ENCODE measurements at places on chromosomes 12 and 14. TPM values are rescaled to one million over a fixed set of nuclear protein-coding genes. Genes with fewer than 3 reads are reported as not detected.
A peak's percentile ranks its signal among the peaks of the same experiment; 100 is the strongest.

GRCh38 chr12:9112076-9112853 lies 3.5 kb downstream of the A2M start:
- DNase-seq, result no peak

Gene GPR84
- 0.46 TPM for total RNA-seq

Gene BRI3BP
- total RNA-seq, result 5.1 TPM

- DNase-seq, result no peak
Observed at GRCh38 chr12:127193341-127193740, 1073.6 kb upstream of the TMEM132C start.

Gene ABCC9
- total RNA-seq, result 19.3 TPM

DNA sequence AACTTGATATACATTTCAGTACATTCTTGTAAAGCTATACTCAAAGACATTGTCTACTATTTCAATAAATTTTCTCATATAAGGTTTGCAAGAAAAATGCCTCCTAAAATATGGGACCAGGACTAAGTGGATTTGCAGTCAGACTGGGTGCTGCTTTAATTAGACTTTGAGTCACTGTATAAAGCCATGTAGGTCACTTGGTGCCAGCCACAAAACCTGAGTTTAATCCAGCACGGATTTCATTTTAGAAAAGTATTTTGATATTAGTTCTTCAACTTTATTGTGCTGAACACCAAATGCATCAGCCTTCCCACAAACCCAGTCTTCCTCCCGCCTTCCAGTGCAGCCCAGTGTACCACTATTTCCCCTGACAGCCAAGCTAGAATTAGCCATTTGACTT lies 9.9 kb upstream of the NID2 start:
- no peak for DNase-seq

Gene SLC5A8
- not detected for total RNA-seq

GRCh38 chr14:58629281-58629680 lies 8.5 kb upstream of the DACT1 start:
- no peak for DNase-seq

Gene CLEC1B
- not detected for total RNA-seq

Gene OR10G3
- total RNA-seq, result not detected

GRCh38 chr12:93944201-93944600 lies 204.2 kb upstream of the PLXNC1 start:
- DNase-seq, result no peak

GRCh38 chr12:59070322-59070933 lies 150.1 kb upstream of the LRIG3 start:
- DNase-seq, result no peak

GRCh38 chr14:105889666-105890473 lies 363.5 kb downstream of the TMEM121 start:
- peak; percentile 32 for DNase-seq

Gene EFCAB11
- 2.2 TPM for total RNA-seq

DNA sequence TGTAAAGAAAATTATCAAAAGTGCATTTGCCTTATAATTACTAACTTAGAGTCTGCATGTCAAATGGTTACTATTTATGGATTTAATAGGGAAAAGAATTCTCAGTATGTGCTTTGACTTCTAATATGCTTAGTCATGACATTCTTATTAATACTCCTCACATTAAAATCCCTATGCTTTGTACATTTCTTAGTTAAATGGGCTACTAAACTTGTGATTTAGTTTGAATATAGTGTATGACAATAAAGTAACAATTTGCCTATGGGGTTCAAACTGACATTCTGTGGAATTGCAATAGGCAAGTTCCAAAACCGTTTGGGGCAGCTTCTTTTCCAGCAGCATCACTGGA lies 361.9 kb upstream of the TMTC1 start:
- DNase-seq, result no peak

Gene GDF3
- total RNA-seq, result not detected

Gene SAMD15
- 0.28 TPM for total RNA-seq

DNA sequence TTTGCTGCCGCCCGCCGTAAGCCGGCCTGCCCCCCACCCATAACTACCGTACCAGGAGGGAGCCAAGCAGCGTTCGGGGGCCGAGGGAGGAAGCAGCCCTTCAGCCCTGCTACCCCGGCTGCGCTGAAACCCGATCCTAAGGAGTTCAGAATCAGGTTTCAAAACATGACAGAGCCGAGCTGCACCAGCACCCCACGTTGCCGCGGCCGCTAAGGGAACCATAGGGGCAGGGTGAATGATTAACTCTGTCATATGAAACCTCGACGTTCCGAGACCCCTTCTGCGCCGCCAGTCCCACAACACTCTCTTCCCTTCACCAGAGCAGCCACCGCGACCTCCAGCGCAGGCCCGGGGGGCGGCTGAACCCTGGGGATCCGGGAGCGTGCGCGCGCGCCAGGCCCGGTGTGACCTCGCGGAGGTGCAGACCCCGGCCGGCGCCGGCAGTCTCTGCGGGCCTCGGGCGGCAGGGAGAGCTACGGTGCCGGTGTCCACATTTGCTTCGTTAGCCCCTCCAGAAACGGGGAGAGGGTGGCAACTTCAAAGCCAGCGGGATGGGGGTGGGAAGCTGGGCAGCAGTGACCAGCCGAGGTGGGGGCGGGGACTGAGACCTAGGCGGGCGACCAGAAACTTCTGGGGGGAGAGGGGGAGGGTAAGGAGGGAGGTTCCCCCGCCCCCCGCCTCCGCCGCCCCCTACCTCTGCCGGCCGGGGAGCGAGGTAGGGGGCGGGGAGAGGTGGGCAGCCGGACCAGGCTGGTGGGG lies 1.6 kb downstream of the SIX4 start:
- DNase-seq, result peak; percentile 79

DNA sequence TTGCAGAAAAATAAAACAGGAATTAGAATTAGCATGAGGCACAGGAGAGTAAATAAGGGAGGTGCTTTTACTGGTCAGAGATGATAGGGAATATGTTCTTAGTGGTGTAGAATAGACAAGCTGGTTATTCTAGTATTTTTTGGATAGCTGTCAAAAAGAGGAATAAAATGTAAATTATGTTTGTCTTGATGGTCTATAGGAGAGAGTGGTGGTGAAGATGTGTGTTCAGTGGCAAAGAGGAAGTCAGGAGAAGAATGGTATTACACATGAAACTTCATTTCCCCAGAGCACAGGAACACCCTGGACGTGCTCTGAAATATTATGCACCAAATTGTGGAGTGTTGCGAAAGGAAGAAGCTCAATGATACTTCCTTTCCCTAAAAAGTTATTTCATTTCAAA lies 27.8 kb downstream of the MUCL1 start:
- no peak for DNase-seq

Gene PXMP2
- 12.2 TPM for total RNA-seq

DNA sequence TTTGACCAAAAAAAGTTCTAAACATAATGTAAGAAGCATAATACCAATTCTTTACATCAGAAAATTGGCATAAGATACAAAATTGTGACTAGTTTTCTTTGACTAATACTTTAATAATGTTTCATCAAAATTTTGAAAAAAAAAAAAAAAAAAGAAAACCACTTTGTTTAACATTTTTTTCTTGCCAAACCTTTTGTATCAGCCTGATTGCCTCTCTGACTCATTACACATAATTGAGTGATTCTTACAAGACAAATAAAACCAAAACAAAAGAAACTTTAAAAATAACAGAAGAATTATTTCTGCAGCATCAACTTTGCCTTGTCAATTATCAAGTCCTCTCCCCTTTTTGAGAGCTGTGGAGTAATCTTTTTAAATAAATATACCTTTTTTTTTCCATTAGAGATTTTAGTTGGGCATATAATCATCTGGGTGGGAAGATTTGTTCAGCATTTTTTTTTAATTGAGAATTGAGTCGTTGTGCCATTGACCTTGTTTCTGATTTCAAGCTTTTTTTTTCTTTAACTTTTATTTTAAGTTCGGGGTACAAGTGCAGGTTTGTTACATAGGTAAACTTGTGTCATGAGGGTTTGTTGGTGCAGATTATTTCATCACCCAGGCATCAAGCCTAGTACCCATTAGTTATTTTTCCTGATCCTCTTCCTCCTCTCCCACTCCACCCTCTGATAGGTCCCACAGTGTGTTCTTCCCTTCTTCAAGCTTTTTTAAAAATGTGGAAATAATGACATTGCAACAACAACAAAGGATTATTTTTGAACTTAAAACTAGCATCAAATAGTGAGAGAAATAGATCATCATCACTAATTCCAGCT lies 45.8 kb upstream of the HMGA2 start:
- no peak for DNase-seq

DNA sequence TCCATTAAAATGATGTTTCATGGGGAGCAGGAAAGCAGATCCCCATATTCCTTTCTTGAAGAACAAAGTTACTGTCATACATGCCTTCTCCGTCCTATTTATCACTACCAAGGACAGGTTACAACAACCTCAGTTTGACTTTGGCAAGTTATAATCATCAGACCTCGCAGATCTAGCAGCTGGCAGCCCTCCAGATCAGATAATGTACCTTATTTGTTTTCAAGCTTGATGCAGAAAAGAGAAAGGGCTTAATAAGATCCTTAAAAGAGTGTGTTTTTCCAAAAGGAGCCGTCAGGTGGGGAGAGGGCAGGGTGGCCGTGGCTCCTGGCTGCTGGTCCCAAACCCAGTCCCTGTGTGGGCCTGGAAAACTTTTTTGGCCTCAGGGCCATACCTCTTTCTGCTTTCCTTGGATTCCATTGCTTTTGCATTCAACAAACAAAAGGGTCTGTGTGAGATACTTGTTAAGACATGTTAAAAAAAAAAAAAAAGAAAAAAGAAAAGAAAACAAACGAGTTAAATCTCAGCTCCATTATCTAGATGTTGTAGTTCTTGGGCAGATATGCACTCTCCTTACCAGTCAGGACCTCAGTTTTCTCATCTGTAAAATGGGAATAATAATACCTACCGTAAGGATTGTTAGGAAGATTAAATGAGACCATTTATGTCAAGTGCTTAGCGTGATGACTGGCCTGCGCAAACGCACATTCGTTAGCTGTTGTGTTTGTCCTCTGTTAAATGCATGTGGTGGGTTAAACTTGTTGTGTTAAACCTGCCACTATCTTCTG lies 64.6 kb downstream of the B4GALNT3 start:
- DNase-seq, result no peak

DNA sequence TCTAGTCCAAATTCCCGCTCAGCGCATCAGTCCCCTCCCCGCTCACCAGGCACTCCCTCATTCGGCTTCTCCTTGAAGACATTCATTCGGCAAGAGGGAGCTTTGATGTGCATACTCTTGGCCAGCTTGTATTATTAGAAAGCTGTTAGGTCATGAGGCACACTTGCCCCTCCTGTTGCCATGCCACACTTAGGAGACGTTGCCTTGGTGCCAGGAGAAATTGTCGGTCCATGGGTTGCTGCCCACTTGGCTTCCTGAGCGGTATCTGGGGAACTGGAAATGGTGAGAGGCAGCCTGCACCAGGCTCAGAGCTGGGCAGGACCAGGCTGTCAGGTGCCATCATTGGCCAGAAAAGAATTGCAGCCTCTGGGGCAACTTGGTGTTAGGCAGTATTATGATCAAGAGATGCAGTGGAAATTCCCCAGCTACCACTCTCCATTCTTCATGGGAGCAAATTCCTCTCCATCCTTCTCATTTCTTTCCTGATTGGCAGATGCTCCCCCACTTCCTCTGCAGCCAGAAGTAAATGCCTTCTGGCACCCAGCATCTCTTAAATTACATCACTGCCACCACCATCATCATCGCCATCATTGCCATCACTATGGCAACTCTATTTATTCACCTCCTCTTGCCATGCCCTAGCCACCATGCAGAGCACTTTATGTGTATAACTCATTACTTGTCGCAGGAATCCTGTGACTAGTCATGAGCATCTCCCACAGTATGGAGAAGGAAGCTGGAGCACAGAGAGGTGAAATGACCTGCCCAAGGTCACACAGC lies 12.4 kb downstream of the CABP1 start:
- DNase-seq, result no peak

DNA sequence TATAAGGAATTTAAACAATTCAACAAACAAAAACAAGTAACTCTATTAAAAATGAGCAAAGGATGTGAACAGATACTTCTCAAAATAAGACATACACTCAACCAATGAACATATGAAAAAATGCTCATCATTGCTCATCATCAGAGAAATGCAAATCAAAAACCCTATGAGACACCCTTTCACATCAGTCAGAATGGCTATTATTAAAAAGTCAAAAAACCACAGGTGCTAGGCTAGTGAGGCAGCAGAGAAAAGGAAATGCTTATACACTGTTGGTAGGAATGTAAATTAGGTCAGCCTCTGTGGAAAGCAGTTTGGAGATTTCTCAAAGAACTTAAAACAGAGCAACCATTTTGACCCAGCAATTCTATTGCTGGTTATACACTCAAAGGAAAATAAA lies 52.0 kb downstream of the NAV3 start:
- no peak for DNase-seq

DNA sequence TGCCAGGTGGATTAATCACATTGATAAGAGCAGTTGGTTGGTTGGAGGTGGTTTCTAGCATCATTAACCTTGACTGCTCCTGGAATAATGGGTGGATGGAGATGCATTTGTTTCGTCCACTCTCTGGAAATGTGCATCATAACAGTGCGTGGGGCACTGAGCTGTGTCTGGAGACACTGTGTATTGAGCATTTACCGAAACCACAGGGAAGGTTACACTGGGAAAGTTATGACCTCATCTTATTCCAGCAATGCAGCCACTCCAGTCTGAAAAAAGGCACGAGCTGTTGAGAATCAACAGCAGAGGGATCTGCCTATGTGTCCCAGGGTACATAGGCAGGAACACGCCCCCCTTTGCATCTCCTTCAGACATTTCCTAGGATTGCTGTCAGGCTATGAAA lies 27.2 kb downstream of the RNFT2 start:
- DNase-seq, result no peak

Data from pancreas (tissue), 10 donors.